Karpas-422 (cell line): ENCODE measurements at places on chromosomes 4 and X.

GRCh38 chr4:24219209-24219608, 329.4 kb upstream of the PPARGC1A start:
- no peak for DNase-seq

DNA sequence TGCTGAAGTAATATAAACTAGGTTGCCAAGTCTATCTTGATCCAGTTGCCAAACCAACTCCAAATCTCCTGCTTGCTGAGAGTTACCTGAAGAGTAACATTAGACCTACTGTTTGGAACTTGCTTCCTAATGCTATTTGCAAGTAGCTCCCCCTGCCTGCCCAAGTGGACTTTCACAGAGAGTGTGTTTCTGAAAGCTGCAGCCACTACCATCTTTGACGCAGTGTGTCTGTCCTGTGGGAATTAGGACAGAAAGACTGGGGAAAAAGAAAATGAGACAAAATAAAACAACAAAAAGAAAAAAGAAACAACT, 195.0 kb upstream of the HS3ST1 start:
- DNase-seq, result no peak

GRCh38 chrX:18654875-18655836, 16.8 kb downstream of the RS1 start:
- no peak for DNase-seq

- no peak for DNase-seq
Observed at GRCh38 chrX:120549483-120550452, 11.0 kb downstream of the CUL4B start.

DNA sequence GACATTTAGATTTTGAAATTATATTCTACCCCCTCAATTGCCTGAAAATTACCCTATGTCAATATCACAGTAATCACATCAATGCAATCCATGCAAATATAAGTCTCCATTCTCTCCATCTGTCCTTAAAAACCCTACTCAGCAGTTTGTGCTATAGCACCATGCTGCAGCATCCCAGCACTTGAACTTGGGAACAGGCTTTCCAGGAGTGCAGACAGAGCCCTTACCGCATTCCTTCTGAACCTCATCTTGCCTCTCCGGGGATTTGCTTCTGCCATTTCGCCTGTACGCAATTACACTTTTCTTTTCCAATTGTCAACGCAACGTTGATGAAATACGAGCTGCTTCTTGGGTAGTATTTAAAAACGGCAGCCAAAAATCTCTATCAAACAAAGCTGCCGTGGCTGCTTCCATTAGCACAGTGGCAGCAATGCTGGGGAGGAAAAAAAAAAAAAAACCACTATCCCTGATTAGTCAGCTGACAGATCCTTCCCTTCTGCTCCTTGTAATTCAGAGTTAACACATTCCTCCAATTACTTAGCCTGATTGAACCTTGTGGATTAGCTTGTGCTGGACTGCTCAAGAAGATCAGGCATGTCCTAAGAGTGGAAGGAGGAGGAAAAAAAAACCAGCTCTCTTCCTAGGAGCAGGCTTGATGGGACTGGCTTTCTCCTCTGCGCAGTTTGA, 65.6 kb downstream of the MCF2 start:
- no peak for DNase-seq

DNA sequence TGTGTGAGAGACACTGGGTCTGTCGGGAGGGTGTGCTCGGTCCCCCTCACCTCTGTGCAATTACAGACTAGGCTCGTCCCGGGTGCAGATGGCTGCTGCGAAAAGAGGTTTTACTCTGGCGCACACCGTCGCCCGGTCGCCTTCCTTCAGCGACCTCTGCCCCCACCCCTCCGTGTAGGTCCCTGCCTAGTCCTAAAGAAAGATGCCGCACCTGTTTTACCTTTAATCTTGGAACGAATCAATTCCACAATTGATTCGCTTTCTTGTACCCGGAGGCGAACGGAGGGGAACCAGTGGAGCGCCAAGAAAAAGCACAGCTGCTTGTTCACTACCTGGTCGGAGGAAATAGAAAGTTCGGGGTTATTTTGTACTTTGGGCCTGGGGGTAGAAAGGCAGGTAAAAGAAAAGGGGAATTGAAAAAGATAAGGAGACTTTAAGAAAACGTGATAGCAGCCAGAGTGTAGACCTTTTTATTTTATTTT, 1.2 kb downstream of the NPNT start:
- no peak for DNase-seq

- no peak for DNase-seq
Observed at GRCh38 chr4:83266689-83267088, 17.9 kb downstream of the COQ2 start.
